ENCODE measurements at places on chromosomes 7 and 10.

GRCh38 chr7:130144312-130145171 lies 60.7 kb downstream of the TMEM209 start:
- DNase-seq, result no peak

- no peak for DNase-seq
Measured at GRCh38 chr10:43790147-43790546, 141.5 kb upstream of the ZNF32 start.

DNA sequence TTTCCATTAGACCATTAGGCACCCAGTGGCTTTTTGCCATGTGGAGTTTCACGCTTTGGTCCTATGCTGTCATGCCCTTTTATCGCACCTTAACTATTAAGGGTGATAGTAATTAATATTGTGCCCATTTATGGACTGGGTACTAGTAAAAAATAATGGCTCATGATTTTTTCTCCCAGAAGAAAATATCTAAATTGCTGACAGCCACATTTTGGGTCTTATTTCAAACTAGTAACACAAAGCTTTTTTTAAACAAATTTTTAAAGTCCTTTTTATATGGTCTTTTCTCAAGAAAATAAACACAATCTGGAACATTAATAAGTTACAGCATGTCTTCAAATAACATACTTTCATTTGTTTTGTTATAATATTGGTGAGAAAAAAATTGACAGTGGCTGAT lies 179.7 kb downstream of the ANKRD7 start:
- no peak for DNase-seq

DNA sequence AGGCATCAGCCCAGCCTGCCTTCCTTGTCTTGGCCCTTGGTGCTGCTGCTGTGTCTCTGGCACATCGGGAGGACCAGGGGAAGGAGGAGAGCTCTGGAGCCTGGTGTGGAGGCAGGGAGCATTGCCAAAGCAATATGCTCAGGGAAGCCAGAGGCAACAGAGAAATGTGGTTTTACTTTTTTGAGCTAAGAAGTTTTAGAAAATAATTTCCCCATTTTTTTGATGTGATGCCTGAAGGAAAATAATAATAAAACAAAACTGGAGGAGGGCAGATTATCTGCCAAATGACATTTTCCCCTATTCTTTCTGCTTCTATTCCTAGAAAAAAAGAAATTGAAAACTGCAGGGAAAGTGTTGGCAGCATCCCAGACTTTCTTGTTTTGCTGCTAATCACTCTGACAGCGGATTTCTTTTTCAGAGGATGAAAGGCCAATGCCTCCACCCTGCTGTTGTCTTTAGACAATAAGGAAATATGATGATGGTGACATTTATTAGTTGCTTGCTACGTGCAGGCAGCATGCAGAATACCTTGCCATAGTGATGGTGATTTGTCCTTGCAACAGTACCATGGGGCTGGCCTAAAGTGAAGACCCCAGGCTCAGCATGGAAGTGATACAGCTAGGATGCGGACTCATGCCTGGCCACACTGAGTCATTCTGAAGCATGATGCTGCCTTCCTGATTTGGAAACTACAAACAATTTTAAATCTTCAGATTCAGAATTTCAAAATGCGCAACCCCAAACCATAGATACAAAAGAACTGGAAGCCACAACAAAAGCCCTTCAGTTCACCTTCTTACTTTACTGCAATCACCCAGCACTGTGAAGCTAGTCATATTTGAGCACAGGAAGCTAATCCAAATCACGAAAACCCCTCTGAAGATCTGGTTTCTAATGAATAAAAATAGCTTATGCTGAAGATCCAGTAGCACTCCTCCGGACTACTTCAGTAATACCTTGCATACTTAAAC lies 260.2 kb upstream of the TMEM72 start:
- no peak for DNase-seq

DNA sequence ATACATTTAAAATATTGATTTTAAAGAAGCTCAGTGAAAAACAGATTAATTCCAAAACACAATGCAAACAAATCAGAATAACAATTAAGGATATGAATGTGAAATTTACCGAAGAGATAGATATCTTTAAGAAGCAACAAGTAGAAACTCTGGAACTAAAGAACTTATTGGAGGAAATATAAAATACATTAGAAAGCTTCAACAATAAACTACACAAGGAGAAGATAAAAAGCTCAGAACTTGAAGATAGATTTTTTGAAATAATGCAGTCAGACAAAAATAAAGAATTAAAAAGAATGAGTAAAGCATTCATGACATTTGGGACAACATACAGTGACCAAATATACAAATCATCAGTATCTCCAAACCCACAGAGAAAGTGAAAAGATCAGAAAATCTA lies 43.2 kb downstream of the HIBADH start:
- peak; percentile 1 for DNase-seq

GRCh38 chr7:128278366-128278765 lies 37.3 kb downstream of the LEP start:
- no peak for DNase-seq

- peak; percentile 46 for DNase-seq
Measured at GRCh38 chr7:33757563-33758165, 147.7 kb upstream of the BMPER start.

- no peak for DNase-seq
Measured at GRCh38 chr10:78337646-78338391, 304.2 kb downstream of the RPS24 start.

DNA sequence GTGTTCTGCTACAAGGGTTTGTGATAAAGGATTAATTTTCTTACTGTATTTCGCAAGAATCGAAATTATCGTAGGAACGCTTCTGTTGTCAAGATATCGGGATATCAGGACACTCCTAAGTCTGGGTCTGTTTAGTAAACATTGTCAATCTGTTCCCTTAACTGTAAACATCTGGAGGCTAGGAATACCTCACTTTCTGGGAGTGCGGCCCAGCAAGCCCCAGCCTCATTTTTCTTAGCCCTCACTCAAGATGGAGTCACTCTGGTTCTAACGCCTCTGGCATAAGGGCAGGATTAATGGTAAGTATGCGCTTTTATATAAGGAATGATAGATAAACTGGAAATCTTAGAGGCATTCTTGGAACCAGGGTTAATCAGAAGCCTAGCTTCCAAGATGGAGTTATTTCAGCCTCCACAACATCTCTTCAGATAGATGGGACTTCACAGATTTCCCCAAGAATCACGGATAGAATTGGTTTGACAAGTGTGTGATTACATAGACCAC lies 30.1 kb upstream of the CCL24 start:
- no peak for DNase-seq

DNA sequence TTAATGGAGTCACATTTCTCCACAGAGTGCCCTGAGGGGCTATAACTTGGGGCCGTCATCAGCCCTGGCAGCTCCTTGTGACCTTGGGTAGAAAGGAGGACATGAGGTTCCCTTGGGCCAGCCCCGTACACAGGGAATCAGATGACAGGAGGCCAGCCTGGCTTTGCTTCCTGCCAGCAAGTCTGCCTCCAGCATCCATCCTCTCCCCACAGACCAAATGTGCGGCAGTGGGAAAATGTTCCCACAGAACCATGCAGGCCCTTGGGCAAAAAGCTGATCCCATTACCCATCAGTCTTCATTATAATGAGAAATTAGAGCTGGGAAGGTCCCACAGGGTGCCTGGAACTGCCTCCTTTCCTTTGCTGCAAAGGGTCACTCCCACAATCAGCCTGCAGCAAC lies 908.3 kb downstream of the GRID1 start:
- no peak for DNase-seq

DNA sequence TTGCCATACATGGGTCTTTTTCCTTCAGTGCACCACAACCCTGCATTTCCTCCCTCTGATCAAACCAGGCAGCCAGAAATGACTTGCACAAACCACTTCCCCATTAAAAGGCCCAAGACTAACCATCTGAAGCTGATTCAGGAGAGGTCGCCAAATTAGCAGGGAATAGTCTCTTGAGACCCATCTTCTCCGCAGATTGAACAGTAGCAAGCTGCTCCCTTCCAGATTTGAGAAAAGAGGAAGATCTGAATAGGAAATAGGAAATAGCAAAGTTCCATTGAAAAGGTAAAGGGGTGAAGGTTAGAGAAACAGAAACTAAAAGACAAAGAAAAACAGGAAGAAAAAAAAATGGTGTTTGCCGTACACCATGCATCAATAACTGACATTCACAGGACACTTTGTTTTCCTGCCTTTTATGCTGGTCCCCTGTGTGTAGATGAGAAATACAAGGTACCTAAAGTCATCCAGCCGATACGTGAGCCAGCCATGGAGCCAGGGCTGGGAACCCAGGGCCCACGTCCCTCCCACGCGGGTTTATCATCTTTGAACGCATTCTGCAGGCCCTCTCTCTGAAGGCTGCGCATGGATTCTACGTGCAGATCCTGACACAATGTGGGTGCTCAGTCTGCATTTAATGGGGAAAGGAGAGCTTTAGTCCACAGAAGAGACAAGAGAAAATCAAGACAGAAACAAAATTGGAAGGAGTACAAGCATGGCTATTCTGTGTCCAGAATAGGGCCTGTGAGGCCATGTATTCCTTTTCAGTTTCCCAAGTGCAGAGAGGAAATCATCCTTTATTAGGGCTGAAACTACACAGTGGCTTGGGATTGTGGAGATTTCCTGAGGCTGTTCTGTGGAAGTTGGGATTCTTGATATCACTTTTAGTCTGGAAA lies 268.4 kb upstream of the NPVF start:
- DNase-seq, result peak; percentile 54

DNA sequence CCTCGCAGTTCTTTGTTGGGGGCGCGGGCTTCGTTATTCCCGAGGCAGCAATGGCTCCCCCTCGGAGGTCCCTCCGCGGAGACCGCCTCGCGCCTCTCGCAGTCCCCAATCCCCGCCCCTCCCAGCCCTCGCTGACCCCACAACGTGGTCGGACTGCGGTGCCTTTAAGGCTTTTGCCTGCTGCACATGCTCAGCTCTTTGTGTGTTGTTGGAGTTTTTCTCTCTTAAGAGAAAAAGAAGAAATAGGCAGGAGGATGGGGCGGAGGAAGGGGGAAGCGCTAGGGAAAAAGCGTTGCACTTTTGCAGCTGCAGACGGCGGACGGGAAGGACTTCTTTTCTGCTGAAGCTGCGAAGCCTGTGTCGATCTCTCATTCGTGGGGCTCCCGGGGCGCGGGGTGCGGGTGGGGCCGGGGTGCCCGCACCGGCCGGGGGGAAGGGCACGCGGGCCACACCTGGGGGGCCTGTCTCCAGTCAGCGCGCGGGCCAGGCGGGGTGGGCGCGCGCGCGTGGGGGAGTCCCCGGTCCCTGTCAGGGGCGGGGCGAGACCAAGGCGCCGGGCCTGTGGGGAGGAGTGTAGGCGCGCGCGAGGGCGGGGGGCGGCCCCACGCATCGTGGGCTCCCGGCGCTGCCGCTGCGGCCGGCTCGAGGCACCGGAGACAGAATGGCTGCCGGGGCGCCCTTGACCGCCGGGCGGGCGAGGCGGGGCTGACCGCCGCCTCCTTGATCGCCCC lies 445 bp upstream of the ATRNL1 start:
- no peak for DNase-seq

- peak; percentile 31 for DNase-seq
Measured at GRCh38 chr7:128378637-128379036, 17.1 kb upstream of the PRRT4 start.

GRCh38 chr7:124840435-124840834 lies 74.8 kb upstream of the GPR37 start:
- DNase-seq, result no peak

GRCh38 chr10:3866332-3866731 lies 81.3 kb upstream of the KLF6 start:
- no peak for DNase-seq

- no peak for DNase-seq
Measured at GRCh38 chr7:68429411-68430117, 1168.7 kb upstream of the AUTS2 start.

DNA sequence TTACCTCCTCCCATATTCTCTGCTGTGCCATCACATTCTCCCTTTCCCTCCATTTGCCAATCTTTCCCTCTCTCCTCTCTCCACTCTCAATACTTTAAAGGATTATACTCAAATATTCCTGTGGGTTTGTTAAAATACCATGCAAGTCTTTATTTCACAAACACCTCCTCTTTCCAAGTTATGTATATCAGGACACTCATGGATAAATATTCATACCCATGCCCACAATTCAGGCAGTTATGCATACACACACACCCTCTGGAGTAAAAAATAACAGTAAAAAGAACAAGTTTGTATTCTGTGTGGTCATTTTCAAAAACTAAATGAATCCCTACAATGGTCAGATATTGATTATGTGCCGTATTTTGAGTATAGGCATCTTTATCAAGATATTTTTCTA lies 73.3 kb upstream of the TMEM140 start:
- no peak for DNase-seq

DNA sequence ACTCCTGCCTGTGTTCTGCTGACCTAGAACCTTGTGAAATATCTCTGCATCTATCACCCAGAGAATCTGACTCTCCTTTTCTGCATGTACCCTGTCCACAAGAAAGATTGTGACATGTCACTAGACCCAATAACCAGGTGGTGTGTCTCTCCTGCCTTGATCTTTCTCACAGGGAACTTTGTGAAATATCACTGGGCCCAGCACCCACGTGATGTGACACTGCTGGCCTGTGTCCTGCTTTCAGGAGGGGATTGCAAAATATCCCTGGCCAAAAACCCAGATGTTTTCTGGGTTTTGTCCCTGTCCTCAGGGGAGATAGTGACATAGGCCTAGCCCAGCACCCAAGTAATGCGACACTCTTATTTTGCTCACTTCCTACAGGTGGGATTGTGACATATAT lies 10.1 kb upstream of the ZNF107 start:
- DNase-seq, result no peak

All from AML-193 (cell line).